Right cardiac atrium (tissue), 5 donors: ENCODE measurements at places on chromosomes 5 and 9. TPM values are rescaled to one million over a fixed set of nuclear protein-coding genes. Genes with fewer than 3 reads are reported as not detected.

The BAAT gene
- total RNA-seq: 0.24 TPM

DNA sequence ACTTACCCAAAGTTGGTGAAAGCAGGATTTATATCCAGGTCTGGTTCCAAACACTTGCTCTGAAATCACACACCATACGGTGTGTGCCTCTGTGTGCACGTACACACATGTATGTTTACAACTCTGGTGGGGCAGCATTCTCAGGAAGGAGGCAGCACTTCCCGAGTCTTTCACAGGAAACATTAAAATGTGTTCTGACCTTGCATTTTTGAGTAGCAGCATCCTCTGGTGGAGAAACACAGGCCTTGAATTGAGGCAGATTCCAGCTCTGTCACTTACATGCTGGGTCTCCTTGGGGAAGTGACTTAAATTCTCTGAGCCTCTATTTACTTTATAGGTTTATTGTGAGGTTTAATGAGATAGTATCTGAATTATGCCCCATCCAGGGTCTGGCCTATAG, 126.4 kb downstream of the RGS3 start:
- DNase-seq: no peak

The AGTPBP1 gene
- total RNA-seq: 42.5 TPM

- no peak for DNase-seq
Measured at GRCh38 chr9:87443006-87443405, 54.7 kb upstream of the DAPK1 start.

The OR1J4 gene
- not detected for total RNA-seq

DNA sequence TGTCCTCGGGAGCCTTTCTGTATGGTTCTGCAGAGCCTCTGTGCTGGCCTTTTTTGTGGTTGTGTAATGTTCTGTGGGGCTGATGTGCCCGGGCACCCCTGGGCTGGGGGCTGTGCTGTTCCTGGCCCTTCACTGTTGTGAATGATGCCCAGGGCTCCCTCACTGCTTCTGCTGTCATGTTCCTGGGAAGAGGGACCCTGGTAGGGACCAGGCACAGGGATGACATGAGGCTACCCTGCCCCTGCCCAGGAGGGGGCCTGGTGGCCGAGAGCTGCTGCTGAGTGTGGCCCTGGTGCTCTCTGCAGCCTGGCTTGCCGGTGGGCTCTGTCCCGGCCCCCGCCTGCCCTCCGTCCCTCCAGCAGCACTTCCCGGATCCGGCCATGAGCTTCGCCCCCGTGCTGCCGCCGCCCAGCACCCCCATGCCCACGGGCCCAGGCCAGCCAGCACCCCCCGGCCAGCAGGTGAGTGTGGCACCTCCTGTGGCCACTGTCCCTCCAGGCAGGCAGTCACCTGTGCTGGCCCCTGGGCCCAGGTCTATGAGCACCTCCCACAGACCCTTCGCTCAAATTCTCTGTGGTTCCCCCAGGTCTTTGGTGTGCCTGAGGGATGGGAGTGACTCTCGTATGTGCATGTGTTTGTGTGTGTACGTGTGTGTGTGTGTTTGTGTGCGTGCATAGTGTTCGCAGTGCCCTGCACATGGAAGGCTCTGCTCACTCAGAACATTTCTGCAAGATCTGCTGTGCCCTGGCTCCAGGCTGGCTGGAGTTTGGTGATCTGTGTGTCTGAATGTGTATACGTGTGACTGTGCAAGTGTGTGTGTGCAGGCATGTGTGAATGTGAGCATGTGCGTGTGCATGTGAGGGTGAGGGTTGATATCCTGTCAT, 72.3 kb downstream of the WNK2 start:
- DNase-seq: peak; percentile 63

The TAF11L12 gene
- total RNA-seq: not detected

The PCDHB12 gene
- 3.1 TPM for total RNA-seq

The MINAR2 gene
- not detected for total RNA-seq

DNA sequence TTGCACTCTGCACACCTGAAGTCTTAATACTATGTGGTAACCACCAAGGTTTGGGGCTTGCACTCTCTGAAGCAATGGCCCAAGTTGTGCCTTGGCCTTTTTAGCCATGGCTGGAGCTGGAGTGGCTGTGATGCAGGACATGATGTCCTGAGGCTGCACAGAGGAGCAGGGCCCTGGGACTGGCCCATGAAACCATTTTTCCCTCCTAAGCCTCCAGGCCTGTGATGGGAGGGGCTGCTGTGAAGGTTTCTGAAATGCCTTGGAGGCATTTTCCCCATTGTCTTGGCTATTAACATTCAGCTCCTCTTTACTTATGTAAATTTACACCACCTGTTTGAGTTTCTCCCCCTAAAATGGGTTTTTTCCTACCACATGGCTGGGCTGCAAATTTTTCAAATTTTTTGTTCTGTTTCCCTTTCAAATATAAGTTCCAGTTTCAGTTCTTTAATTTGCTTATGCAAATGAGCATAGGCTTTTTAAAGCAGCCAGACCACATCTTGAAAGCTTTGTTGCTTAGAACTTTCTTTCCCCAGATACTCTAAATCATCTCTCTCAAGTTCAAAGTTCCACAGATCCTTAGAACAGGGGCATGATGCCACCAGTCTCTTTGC, 237.4 kb upstream of the DMAC1 start:
- no peak for DNase-seq

DNA sequence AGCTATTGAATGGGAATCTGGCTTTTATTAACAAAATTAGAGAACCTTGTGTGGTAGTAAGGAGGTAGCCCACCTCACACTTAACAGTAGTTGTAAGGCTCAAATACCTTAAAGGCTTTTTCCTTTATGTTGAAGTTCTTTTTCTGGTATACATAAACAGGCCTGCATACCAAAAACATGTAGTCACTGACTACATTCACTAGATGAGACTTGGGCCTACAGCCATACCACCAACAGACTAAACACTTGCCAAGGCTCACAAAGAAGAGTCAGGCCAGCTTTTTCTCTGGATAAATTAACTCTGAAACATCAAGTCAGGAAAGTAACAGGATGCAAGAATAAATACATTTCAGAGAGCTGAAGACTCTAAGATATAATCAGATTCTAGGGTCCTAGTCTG, 78.6 kb upstream of the MPDZ start:
- DNase-seq: no peak

DNA sequence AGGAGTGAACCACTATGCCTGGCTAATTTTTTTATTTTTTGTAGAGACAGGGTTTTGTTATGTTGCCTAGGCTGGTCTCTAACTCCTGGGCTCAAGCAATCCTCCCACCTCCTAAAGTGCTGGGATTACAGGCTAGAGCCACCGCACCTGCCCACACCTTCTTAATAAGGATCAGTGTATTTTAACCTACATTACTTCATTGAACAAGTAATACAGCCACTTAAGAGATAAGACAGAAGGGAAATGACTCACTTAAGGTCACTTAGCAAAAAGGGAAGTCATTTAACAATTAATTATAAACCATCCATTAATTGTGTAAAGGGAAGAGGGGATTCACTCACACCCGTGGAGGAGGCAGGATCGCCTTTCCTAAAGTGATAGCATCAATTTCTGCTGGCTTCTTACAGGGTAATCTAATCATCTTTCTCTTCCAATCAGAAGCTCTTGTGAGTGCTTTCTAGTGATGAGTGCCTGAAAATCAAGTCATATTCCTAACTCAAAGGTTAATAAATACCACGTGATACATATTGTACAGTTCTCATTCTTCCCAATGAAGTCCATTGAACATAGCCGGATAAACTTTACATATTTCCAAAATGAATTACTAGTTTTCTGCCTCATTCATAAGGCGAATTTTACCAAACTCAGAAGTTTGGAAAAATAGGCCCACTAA, 3.5 kb downstream of the FBXW11 start:
- DNase-seq: no peak

DNA sequence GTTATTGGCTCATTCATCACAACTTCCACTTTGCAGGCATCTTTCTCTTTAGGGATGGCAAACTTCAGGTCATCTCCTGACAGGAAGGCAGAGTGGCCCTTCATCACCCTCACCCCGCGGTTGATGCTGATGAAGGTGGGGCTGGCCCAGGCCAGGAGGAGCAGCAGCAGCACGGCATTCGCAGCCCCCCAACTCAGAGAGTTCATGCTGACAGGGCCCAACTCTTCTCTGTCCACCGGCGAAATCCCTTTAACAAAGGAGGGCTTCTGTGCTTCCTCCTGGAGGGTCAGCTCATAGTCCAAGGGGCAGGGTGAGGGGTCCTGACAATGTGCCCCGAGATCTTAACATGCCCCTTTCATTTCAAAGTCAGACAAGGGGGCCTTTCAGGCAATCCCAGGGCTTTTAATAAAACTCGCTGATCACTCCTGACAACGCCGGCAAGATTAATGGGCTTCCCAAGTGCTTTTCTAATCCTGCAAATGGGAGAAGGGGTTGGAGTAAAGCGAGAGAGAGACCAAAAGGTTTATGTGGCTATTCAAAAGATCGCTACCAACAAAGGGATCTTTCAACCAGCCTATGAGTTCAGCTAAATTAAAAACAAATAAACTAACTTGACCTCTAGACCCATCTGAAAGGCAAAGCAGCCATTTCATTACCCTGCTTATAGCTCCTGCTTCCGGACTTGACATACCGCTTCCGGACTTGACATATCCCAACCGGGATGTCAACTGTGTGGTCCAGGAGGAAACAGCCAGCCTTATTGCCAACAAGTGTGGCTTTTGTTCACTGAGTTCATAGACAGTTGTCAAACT, 41.2 kb downstream of the FREM1 start:
- no peak for DNase-seq

DNA sequence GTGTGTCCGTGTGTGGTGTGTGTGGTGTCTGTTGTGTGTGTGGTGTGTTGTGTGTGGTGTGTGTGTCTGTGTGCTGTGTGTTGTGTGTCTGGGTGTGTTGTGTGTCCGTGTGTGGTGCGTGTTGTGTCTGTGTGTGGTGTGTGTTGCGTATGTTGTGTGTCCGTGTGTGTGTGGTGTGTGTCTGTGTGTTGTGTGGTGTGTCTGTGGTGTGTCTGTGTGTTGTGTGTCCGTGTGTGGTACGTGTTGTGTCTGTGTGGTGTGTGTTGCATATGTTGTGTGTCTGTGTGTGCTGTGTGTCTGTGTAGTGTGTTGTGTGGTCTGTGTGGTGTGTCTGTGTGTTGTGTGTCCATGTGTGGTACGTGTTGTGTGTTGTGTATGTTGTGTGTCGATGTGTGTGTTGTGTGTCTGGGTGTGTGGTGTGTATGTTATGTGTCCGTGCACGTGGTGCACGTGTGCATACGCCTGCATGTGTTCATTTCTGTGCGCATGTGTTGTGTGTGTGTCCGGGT, 72.3 kb downstream of the KCNT1 start:
- DNase-seq: no peak

DNA sequence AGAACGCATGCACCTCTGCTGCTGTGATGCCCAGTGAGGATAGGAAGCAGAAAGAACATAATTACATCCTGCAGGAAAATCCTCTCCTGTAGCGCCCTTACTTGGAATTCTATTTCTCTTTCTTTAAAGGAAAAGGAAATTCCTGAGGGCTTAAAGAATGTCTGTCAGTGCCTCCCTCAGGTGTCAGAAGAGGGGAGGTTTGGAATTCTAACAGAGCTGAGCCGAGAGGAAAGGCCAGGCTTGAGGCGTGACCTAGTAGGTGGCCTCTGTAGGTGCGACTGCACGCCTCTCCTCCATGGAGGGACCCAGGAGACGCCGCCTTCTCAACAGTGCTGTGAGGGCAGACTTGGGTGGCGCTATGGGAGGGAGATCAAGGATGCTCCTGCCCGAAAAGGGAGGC, 55.9 kb upstream of the ERCC6L2 start:
- DNase-seq: no peak

- DNase-seq: no peak
Measured at GRCh38 chr9:34179213-34180136, 632 bp downstream of the UBAP1 start.

GRCh38 chr5:131534974-131535373, 100.1 kb downstream of the RAPGEF6 start:
- no peak for DNase-seq

The SYK gene
- total RNA-seq: 8.1 TPM

- DNase-seq: peak; percentile 45
Measured at GRCh38 chr5:177428574-177429217, 2.2 kb downstream of the GRK6 start.

The SNX24 gene
- 14.3 TPM for total RNA-seq

The EGFLAM gene
- total RNA-seq: 2.5 TPM

GRCh38 chr5:136135536-136135935, 2.9 kb downstream of the SMAD5 start:
- no peak for DNase-seq

- no peak for DNase-seq
Measured at GRCh38 chr9:107841076-107841475, 351.5 kb upstream of the KLF4 start.

DNA sequence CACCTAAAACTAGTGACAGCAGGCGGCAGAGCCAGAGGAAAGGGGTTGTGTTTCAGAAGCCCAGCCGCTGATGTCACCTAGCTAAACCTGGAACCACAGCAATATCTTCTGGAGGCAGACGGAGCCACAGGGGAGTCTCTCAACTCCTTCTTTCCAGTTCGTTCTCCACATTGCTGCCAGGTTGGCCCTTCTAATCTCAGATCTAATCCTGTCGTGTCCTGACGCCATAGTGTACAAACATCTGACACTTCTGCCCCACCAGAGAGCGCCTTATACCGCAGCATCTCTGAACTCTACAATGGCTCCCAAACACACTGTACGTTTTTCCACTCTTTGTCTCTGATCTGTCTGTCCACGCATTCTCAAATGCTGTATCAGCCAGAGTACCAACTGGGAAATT, 240.0 kb downstream of the SMARCA2 start:
- DNase-seq: no peak

GRCh38 chr5:83595217-83595616, 123.7 kb downstream of the VCAN start:
- DNase-seq: no peak

The HMCN2 gene
- total RNA-seq: 4.2 TPM

The CBY3 gene
- not detected for total RNA-seq

GRCh38 chr5:180399401-180400215, 46.5 kb upstream of the GFPT2 start:
- DNase-seq: no peak

The CCIN gene
- 0.12 TPM for total RNA-seq

- peak; percentile 87 for DNase-seq
Measured at GRCh38 chr9:131277910-131278701, 1.8 kb upstream of the FAM78A start.

DNA sequence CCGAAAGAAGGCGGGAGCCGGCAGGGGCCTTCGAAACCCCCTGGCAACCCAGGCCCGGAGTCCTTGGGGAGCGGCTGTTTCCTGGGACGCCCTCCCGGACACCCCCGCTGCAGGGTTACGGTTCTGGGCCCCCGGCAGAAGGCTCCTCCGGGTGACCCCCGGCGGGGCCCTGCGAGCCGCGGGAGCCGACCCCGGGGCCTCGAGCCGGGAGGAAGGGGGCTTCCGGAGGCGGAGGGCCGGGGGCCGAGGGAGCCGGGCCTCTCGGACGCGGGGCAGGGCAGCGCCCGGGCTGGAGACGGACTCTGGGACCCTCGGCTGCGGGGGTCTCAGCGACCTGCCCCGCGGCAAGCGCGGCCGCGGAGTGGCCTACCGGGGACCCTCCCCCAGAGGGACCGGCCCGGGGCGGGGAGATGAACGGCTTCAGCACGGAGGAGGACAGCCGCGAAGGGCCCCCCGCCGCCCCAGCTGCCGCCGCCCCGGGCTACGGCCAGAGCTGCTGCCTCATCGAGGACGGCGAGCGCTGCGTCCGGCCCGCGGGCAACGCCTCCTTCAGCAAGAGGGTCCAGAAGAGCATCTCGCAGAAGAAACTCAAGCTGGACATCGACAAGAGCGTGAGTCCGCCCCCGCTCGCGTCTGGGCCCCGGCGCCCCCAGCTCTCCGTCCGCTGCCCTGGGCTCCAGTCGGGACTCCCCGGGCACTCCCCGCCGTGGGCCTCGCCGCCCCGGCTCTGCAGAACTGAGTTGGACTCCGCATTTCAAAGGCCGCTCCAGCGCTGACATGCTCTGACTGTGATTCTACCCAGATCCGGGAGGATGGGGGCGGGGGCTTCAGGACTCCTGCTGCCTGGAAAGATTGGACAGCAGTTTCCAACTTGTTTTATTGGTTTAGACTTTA, 645 bp downstream of the SAP30L start:
- peak; percentile 80 for DNase-seq

The RFESD gene
- 3.4 TPM for total RNA-seq

The TSSK1B gene
- total RNA-seq: not detected
